ENCODE measurements at places on chromosomes 16 and 17. TPM values are rescaled to one million over a fixed set of nuclear protein-coding genes. Genes with fewer than 3 reads are reported as not detected.

Gene KRTAP9-4
- polyA plus RNA-seq, result not detected

Gene KCTD19
- polyA plus RNA-seq, result 0.70 TPM

Gene HOXB4
- 0.13 TPM for polyA plus RNA-seq

Gene MMP15
- 2.6 TPM for polyA plus RNA-seq

Gene UBALD1
- 24.0 TPM for polyA plus RNA-seq

Gene OR4D1
- not detected for polyA plus RNA-seq

Gene ERN2
- not detected for polyA plus RNA-seq

Gene RNPS1
- polyA plus RNA-seq, result 138 TPM

Gene ADGRG3
- 0.88 TPM for polyA plus RNA-seq

Gene RAB11FIP4
- polyA plus RNA-seq, result 4.5 TPM

Gene RTN4RL1
- polyA plus RNA-seq, result 0.42 TPM

Gene RPGRIP1L
- polyA plus RNA-seq, result 1.7 TPM

Gene MARCHF10
- polyA plus RNA-seq, result 0.15 TPM

Gene BAHCC1
- 1.9 TPM for polyA plus RNA-seq

Gene ERCC4
- polyA plus RNA-seq, result 5.8 TPM

Gene ATP1B2
- 35.1 TPM for polyA plus RNA-seq

Gene DNAI2
- 0.07 TPM for polyA plus RNA-seq

Gene TPSB2
- polyA plus RNA-seq, result 17.3 TPM
